Cardiac fibroblast (primary cell): ENCODE measurements at places on chromosomes 6 and 20.
A peak's percentile ranks its signal among the peaks of the same experiment; 100 is the strongest.

DNA sequence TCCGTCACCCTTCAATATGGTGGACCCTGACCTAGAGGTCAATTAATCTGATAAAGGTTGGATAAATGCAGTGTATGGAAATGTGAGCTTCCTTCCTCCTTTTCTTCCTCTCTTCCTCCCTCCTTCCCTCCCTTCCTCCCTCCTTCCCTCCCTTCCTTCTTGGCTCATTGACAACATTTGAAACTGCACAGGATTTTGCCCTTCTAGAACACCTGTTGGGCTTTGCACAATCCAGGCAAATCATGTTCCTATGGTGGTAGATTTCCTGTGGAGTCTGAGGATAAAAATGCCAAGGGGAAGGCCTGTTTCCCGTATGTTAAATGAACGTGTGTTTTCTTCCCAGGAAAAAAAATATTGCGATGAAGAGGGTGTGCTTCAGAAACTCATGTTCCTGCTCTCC, 642.8 kb downstream of the EPM2A start:
- no peak for DNase-seq

GRCh38 chr6:42745083-42745639, 742 bp downstream of the TBCC start:
- DNase-seq, result peak; percentile 19

GRCh38 chr6:28125401-28125800, 992 bp downstream of the ZSCAN16 start:
- DNase-seq, result no peak

DNA sequence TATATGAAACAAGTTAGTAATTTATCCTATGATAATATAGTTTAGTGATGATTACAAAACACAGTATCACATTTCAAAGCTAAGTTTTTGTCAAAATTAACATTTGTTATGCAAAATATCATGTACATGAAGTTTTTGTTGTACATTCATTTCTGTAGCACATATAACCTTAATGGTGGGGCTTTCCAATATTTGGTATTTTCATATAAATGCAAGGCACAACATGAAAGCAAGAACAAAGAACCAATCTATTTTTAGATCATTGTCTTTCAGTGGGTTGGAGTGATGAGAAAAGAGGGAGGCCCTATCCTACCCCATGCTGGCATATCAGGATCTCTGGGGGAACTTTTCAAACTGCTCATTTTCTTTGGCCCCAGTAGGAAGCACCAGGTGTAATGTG, 53.4 kb downstream of the FAM83B start:
- DNase-seq, result no peak

- DNase-seq, result no peak
Observed at GRCh38 chr6:37319156-37319555, 34.6 kb upstream of the RNF8 start.

GRCh38 chr6:37785663-37786270, 33.8 kb upstream of the ZFAND3 start:
- no peak for DNase-seq

- no peak for DNase-seq
Observed at GRCh38 chr6:41557335-41557734, 11.2 kb downstream of the FOXP4 start.

DNA sequence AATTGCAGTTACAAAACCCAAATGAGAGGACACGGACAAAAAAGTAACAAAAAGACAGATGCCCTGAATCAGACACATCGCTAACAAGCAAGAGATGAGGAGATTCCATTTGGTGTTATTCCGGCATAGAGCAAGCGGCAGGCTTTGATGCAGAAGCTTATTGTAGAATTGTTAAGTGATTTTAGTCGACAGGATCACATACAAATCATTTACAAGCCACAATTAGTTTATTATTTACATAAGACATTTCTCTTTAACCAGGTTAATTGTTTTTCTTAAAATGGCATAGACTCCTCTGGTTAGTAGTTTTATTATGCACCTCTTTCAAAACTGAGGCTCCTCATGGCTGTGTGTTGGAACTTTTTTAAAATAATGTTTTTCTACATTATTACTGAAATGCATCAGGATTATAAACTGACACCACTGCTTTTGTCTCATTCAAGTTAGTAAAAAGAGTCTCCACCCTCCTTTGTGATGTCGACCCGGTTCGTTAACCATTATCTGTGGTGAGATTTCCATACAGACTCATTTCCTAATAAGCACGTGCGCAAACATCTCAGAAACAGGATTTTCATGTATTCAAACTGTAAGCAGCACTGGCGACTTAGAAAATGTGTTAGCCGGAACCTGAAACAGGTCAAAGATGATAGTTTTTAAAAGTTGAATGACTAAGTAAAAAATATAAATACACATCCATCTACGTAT, 119.8 kb downstream of the COL12A1 start:
- DNase-seq, result no peak
